ENCODE measurements at places on chromosomes 3 and 15.

GRCh38 chr3:116070061-116070460 lies 375.2 kb downstream of the LSAMP start:
- DNase-seq, result no peak

DNA sequence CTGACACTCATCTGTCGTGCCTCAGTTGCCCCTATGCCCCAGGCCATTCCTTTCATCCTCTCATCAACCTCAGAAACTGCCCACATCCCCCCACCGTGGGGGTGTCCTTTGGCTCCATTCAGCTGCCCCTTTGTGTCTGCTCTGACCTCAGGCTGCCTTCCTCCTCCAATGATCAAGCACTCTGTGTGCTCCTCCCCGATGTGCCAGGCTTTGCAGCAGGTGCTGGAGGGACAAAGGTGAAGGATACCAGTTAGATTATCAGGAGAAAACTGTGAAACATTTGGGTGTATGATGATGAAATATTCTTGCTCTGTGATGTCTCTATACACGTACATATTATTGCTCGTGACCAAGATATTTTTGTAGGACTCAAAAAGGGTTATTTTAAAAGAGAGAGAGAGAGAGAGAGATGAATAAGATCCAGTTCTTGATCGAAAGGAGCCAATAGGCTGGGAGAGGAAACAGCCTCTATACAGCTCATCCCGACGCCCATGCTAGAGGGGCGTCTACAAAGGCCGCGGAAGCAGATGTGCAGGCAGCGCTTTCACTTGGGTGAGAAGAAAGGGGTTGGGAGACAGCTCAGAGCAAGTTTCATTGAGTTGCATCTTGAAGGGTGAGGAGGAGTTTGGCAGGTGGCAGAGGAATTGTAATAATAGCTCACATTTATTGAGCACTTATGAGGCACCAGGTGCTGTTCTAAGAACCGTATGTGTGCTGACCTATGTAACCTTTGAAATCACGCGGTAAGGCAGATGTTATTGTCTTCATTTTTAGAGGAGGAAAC lies 28.3 kb upstream of the ADCY5 start:
- DNase-seq, result no peak

GRCh38 chr15:38707802-38708671 lies 143.4 kb upstream of the RASGRP1 start:
- peak; percentile 79 for DNase-seq

GRCh38 chr3:179229177-179229576 lies 21.7 kb downstream of the KCNMB3 start:
- no peak for DNase-seq

DNA sequence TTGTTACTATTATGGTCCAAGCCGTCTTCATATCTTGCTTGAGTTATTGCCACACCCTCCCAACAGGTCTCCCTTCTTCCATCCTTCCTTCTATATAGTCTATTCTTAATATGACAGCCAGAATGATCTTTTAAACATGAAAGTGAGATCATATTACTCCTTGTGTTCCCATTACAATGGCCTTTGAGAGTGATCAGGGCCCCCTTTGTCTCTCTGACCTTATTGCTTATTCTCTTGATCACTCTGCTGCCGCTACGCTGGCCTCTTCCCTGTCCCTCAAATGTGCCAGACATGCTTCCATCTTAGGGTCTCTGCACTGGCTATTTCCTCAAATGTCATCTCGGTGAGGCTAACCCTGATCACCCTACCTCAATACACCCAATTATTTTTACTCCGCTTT lies 38.1 kb downstream of the UBE2E2 start:
- no peak for DNase-seq

All from lung (tissue), 17 donors.